Fibroblast of lung (primary cell): ENCODE measurements at places on chromosomes 3 and 15. TPM values are rescaled to one million over a fixed set of nuclear protein-coding genes. Genes with fewer than 3 reads are reported as not detected.

DNA sequence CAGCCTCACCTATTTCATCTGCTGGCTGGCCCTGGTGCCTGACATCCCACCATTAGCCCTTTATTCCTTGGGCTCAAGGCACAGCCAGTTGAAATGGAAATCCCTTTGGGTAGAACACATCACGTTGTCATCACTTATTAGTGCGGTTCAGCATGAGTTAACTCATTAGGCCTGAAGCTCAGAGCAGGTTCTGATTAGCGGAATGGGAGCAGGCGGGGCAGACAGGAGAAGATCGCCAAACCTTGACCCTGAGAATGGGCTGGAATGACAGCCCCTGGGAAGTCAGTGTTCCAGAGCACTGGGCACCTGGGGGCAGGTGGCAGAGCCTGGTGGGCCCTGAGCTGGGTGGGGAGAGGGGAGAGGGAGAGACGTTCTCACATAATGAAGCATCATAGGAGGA is 5.8 kb downstream of the ITGA11 start:
- H3K27me3 ChIP-seq: peaks cover 13% of the 10 kb centered on the region
- peaks cover 3% of the 10 kb centered on the region for H3K4me1 ChIP-seq
- H3K27ac ChIP-seq: no peak overlapping the region
- H3K36me3 ChIP-seq: no peaks in the 10 kb centered on the region

- DNase-seq: no peak
- H3K27ac ChIP-seq: no peak overlapping the region
- no peaks in the 10 kb centered on the region for H3K4me1 ChIP-seq
- H3K36me3 ChIP-seq: no peaks in the 10 kb centered on the region
- H3K4me3 ChIP-seq: no peak overlapping the region
- H3K27me3 ChIP-seq: no peaks in the 10 kb centered on the region
Measured at GRCh38 chr15:53046153-53046790, 256.1 kb upstream of the ONECUT1 start.

GRCh38 chr3:8840556-8840955 is 71.1 kb upstream of the OXTR start:
- H3K4me1 ChIP-seq: peaks cover 8% of the 10 kb centered on the region
- H3K4me3 ChIP-seq: no peak overlapping the region
- peak; percentile 90 for DNase-seq

- no peaks in the 10 kb centered on the region for H3K27me3 ChIP-seq
- no peak for DNase-seq
- no peaks in the 10 kb centered on the region for H3K36me3 ChIP-seq
- H3K4me1 ChIP-seq: peaks cover 2% of the 10 kb centered on the region
Measured at GRCh38 chr3:37715976-37716375, 145.7 kb upstream of the CTDSPL start.

DNA sequence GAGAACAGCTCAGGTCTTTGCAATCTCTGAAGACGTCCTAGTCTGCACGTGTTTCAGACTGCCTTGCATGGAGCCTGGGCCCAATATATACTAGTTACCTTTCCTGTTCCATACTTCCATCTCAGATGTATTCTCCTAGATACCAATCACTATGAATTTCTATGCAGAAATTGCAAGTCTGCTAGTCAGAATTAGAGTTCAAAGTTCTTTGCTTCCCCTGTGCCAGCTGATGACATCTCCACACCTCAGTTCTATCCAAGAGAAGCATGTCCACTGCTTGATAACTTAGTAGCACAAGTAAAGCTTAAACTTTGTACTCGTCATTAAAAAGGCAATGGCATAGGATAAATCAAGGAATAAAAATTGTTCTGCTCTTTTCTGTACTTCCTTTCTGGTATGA is 133.6 kb upstream of the PLXND1 start:
- H3K27me3 ChIP-seq: no peaks in the 10 kb centered on the region
- H3K36me3 ChIP-seq: no peaks in the 10 kb centered on the region
- DNase-seq: no peak
- H3K27ac ChIP-seq: no peak overlapping the region

CPLX3 gene
- not detected in 2 replicates for polyA plus RNA-seq

UACA gene
- polyA plus RNA-seq: 136 and 170 TPM in 2 replicates
